ENCODE measurements at places on chromosomes 1 and 21.

DNA sequence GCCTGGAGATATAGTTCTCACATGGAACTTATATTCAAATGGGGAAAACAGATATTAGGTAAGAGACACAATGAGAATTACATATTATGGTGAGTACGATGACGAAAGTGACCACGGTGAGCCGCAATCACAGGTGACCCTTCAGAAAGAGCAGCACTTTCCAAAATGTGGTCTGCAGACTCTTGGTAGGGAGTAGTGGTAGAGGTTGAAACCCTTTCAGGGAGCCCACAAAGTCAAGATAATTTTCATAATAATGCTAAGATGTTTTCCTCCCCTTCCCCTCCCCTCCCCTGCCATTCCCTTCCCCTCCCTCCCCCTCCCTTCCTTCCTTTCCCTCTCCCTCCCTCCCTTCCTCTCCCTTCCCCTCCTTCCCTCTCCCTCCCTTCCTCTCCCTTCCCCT lies 83.5 kb upstream of the AKT3 start:
- no peak for DNase-seq

DNA sequence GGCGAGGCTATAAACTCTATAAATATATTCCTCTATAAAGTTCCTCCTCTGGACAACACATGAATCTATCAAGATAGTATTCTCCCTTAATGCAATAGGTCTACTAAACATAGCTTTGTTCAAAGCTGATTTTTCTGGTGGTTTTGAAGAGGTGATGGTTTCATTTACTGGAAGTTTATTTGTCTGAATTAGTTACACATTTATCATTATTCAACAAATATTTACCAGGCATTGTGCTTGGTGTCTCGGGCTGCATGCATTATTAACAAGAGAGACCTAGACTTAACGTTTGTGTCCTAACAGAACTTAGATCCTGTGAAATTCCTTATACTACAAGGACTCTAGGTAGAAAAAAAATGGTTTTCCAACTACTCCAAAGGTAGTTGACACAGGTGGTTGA lies 511.4 kb upstream of the B3GALT2 start:
- DNase-seq, result no peak

DNA sequence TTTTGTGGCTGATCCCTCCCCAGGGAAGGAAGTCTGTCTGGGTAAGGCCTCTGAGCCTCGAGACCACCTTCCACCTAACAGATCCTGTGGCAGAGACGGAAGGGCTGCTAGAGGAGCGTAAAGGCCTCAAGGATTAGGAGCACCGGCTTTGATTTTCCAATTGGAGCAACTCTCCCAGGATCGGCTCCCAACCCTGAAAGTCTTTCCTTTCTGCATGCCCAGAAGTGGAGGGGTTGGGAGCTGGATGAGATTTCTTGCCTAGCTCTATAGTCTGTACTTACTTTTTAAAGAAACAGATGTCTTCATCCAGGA lies 41.4 kb downstream of the ELK4 start:
- no peak for DNase-seq

GRCh38 chr1:228021355-228022030 lies 14.7 kb downstream of the WNT3A start:
- DNase-seq, result no peak

GRCh38 chr1:6585081-6585722 lies 5.4 kb downstream of the ZBTB48 start:
- DNase-seq, result no peak

GRCh38 chr1:108742253-108742652 lies 4.2 kb upstream of the STXBP3 start:
- DNase-seq, result no peak

GRCh38 chr21:31756787-31757186 lies 24.9 kb upstream of the SCAF4 start:
- no peak for DNase-seq

GRCh38 chr21:34590520-34590919 lies 24.4 kb downstream of the RCAN1 start:
- DNase-seq, result no peak

DNA sequence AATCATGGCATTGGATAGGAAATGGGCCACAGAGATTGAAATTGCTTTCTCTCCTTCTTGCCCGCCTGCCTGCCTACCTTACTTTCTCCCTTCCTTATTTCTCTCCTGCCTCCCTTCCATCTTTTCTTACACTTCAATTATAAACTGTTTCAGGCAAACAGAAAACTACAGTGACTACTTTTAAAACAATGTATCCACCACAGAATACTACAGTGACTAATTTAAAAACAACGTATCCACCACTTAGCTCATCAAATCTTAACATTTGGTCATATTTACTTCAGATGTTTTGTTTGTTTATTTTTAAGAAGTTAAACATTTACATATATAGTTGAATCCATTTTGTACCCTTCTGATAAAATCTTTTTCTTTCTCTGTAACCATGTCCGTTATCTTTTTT lies 54.4 kb downstream of the SNRPE start:
- DNase-seq, result no peak

DNA sequence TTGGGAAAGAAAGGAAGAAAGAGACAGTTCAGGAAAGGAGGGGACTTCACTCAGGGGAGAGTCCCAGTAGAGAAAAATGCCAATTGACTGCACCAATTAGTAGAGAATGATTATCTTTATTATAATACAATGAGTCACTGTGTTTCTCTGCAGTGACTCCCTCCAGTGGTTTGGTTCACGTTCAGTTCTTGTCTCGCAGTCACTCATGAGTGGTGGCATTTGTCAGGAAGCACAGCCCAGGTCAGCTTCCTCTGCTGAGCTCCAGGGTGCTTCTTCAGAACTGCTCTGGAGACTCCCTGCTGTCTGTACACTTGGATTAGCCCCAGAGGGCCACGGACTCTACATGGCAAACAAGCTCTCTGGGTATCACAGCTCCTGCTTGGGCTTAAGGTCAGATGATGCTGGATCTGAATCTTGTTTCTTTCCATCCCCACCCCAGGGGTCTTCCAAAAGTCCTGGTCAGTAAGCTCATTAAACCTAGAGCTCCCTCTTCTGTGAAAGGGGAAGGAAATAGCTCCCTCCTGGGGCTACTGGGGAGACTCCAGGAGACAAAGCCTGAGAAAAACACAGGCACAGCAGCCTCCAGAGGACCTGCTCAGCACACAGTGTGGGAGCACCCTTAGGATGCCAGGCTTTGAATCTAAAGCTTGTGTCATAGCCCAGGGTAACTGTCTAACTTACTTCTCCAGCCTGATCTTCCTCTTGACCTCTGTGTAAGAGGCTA lies 619.0 kb downstream of the AJAP1 start:
- no peak for DNase-seq

- peak; percentile 59 for DNase-seq
Observed at GRCh38 chr1:58782178-58783089, 1.4 kb downstream of the JUN start.

DNA sequence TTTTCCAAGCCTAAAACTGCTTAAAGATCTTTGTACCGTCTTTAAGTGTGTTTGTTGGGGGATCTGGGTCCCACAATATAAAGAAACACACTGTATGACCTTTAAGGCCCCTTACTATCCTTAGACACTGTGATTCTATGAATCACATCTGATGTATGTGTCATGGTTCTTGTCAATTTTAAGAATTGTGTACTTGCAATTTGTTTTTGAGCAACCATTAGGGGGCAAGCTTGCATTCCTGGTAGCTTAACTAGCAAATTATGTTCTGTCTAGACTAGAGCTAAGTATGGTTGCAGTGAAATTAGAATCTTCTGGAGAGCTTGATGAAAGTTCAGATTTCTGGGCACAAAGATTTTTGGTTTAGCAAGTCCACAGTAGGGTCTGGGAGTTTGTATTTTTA lies 219.5 kb downstream of the TPR start:
- peak; percentile 40 for DNase-seq

DNA sequence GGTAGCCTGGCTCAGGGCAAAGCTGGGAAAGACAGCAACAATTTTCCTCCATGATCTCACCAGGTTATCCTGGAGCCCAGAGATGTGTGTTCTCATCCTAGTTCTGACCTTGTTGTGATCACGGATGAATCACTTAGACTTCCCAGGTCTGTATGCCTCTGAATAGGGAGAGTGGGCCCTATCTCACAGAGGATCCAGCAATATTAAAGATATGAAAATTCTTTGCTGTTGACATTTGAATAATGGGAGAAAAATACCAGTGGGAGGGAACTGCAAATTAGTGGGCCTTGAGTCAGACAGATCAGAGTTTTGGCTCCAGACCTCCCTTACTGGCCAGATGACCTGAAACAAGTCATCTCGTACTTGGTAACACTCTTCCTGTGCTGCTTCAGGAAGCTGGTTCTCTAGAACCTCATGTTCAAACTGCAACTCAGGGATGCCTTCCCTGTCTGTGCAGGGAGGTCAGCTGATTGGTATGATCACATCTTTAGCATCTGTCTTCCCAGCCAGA lies 32.8 kb upstream of the RNF19B start:
- no peak for DNase-seq

DNA sequence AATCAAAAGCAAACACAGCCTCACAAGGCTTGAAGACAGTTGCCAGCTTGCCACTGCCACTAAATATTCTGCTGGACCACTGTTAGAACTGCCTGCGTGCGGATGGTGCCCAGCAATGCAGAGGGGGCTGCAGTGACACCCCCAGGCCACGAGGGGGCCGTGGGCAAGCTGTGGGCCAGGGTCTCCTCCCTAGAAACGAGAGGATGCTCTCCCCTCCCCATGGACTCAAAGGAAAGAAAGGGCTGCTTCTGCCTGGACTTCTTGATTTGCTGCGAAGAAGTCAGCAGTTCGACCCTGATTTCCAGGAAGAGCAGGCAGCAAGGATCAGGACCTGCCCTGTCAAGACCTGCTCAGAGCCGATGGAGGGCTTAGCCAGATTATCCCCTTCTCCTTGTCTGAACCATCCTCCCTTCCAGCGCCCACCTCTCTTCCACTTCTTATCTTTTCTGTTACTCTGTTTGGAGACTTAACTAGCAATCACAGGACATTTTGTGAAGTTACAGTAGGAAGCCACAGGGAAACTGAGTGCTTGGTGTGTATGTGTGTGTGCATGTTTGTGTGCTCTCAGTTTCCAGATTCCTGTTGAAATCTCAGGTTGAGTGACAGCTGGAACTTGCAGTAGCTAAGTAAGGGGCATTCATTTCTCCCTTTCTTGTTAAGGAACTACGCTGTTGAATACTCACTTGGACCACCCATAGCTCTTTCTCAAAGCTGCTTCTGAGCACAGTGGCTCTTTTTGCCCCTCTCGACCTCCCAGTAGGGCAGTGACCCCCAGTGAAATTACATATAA lies 2.7 kb downstream of the MAN1C1 start:
- no peak for DNase-seq

GRCh38 chr1:47757226-47757975 lies 239.8 kb downstream of the TRABD2B start:
- no peak for DNase-seq

- no peak for DNase-seq
Observed at GRCh38 chr1:43521756-43522155, 8.9 kb upstream of the PTPRF start.

DNA sequence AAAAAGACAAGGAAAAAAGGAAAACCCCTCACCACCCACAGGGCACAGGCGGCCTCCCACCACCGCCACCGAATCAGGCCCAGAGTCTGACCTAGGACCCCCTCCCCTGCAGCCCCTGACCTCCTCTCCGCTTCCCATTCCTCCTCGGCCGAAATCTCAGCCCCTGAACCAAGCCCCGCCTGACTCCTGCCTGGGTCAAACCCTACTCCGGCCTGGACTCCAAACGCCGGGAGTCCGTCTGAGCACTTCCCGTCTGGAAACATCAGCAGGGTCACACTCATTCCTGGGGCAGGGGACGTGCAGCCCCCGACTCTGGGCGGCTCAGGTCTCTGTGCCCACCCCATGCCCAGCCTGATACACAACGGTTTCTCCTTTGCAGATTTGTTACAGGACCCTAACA lies 26.4 kb upstream of the SUMO3 start:
- DNase-seq, result no peak

DNA sequence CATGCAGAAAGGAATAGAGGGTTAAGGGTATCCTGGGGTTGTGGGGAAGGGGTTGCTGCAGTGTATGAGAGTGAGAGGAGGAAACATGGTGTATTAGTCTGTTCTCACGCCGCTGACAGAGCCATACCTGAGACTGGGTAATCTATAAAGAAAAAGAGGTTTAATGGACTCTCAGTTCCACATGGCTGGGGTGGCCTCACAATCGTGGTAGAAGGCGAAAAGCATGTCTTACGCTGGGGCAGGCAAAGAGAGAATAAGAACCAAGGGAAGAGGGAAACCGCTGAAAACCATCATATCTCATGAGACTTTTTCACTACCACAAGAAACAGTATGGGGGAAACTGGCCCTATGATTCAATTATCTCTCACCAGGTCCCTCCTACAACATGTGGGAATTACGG lies 17.7 kb downstream of the OSBPL9 start:
- DNase-seq, result no peak

GRCh38 chr1:36306210-36306901 lies at the start of gene SH3D21:
Gene SH3D21, plus strand, starts transcription at chr1:36306368. Its CDS starts 53 bp downstream, at chr1:36306421.
- peak; percentile 56 for DNase-seq

- DNase-seq, result no peak
Observed at GRCh38 chr1:1232208-1232795, at the start of gene B3GALT6. Gene B3GALT6, plus strand, starts transcription at chr1:1232237. Its CDS starts 42 bp downstream, at chr1:1232279.
